D341Med (cell line): ENCODE measurements at places on chromosomes 13 and 19.

DNA sequence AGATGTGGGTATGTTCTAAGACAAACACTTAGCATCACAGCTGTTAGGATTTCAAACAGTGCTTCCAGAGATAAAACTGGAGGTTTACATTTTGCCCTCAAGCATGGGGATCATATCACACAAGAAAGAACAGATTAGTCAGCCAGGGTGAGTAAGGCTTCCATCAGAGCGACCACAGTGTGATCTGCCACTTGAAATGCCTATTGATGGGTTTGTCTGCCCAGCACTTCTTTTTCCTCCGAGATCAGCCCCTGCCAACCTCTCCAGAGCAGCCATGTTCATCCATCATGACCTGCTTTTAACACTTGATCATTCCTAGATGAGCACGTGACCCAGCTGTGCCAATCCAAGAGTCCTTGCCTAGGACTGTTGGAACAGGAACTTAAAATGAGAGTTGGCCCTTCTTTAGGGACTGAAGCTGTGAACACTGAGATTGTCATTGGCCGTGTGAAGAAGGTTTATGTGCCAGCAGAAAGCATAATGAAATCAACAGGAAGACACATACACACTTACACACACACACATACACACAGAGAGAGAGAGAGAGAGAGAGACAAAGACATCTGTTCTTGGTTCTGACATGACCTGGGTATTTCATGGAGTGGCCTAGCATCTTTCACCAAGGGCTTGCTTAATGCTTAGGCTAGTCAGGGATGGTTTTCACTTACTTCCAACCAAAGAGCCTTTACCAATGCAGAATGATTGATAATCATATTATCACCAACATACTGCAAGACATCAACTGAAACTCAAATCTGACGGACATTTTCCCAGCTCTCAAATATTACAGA is 5.2 kb upstream of the CEBPG start:
- no peak for DNase-seq

DNA sequence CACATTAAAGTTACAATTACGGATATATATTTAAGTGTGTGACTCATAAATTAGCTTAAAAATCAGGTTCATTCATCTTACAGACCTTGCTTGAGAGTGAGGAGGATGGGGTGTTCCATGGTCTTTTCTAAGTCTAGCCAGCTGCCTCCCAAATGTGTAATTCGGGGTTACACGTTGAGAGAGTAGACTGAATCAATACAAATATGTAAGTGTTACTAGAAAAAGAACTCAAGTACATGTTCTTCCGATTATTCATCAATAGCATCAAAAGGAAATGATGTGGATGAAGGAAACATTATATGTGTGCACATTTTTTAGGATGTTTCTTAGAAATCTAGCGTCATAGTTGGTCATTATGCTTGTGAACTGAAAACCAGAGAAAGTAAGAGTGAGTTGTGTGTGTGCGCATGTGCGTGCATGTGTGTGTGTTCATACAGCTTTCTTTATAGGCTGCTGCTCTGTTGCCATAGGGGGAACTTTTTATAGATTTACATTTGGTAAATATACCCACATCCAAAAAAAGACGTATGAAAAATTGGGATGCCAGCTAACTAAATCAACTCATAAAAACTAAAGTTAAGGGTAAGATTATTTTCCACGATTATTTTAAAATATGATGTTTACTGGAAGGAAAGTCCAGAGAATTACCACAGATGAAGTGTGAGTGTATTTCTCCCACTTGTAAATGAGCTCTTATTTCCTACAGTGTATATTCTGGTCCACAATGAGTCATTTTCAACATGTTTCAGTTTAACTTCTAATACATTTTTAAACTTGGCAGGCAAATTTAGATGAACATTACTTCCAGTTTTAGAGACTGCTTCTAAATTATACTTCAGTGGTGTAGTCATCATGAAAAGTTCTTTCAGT is 82.4 kb downstream of the PIBF1 start:
- no peak for DNase-seq

DNA sequence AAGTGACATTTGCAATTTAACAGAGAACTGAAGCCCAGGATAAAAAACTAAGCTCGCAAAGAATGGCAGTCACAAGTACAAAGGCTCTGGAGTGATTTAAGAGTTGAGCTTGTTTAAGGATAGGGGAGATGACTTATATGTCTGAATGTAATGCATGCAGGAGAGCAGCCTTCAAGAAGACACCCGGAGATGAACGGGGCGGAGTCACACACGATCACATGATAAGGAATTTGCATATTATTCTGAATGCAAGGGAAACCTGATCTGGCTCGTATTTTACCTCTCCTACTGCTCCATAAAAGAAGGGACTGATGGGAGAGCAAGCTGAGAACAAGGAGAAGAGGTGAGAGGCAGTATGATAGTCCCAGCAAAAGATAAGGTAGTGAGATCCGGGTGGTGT is 12.9 kb downstream of the TBC1D4 start:
- no peak for DNase-seq

DNA sequence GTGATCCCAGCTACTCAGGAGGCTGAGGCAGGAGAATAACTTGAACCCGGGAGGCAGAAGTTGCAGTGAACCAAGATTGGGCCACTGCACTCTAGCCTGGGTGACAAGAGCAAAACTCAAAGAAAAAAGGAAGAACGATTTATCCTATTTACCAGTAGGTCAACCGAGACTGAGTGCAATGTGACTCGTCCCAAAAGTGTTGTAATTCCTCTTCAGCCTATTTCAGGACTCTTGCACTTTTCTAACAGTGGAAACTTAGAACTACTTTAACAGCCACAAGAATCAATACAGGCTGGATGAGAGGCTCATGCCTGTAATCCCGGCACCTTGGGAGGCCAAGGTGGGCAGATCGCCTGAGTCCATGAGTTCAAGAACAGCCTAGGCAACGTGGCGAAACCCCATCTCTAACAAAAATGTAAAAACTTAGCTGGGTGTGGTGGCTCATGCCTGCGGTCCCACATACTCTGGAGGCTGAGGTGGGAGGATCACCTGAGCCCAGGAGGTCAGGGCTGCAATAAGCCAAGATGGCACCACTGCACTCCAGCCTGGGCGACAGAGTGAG is 4.3 kb upstream of the NR1H2 start:
- no peak for DNase-seq

DNA sequence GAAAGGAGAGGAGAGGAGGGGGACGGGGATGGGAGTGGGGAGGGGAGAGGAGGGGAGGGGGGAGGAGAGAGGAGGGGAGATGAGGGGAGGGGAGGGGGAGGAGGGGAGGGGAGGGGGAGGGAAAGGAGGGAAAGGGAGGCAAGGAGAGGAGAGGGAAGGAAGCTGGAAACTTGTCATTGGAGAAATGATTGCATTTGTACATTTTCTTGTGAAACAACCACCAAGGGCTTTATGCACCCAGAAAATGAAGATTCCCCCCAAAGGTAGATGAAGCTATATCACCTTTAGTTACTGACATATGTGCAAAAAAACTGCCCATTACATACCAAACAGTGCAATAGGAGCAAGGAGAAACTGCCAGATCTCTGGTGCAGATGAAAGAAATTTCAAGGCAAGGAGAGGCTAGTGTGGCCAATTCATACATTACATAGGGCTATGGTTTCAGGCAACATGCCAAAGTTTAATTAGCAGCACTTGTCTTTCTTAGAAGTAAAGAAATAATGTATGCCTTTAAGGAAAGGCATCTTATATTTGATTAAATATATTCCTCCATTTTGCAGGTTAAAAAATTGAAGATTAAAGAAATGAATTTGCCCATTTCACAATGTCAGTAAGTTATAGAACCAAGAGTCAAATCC is 49.5 kb upstream of the STK24 start:
- no peak for DNase-seq

DNA sequence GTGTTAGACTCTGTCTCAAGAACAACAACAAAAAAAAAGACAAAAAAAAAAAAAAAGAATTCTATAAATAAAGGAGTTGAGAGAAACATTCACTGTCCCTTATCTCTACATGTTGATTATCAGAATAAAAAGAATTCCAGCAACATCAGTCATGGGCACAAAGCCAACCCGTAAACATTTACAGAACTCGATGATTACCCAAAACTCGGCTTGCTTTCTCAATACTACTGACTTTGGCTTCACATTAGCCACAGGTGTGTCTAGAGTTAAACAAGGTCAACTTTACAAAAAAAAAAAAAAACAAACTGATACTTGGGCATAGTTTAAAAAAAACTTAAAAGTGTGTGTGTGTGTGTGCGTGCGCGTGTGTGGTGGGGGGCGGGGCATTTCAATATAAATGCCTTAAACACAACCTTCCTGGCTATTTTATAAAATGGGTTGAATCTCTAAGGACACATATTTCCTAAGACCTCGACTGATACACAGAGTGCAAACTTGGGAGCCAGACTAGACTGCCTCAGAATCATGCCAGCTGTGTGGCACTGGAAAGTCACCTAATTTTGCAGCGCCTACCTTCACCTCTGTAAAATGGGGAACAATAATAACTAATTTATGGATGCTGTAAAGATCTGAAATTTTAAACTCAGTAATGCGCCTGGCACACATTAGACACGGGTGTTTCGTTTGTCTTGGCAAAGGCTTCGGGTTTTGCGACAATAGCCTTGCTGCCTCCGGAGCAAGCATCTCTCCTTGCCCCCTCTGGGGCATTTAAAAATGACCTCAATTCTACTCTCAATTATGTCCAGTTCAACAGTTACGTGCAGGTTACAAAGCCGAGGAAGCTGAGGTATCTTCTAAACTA is 922 bp downstream of the EBPL start:
- peak; percentile 49 for DNase-seq

- DNase-seq, result no peak
Observed at GRCh38 chr19:42148266-42148665, 16.0 kb upstream of the POU2F2 start.

- DNase-seq, result peak; percentile 44
Observed at GRCh38 chr19:45424191-45425058, 708 bp upstream of the ERCC1 start.

- no peak for DNase-seq
Observed at GRCh38 chr13:75507027-75508001, 25.3 kb upstream of the TBC1D4 start.

DNA sequence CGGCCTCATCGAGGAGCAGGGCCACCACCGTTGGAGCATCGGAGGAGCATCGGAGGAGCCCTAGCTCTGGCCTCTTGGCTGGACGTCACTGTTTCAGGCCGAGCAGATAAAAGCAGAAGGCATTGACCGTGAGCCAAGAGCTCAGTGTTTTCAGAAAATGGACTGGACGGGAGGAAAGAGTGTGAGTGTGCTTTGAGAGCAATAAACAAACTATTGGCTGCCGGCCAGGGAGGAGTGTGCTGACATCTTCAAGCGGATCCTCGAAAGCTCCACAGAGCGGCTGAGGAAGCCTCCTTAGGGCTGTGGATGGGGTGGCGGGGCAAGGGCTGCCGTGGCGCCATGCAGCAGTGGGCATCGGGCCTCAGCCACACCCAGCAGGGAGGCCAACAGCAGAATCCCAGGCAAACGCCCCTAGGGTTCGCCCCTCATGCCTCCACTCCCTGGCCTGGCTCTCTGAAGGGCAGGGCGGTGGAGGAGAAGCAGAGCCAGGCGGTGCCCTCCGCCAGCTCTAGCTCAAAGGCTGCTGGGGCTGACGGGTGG is 41.8 kb downstream of the IRS2 start:
- DNase-seq, result no peak

- DNase-seq, result no peak
Observed at GRCh38 chr19:19613506-19613905, 5.0 kb downstream of the PBX4 start.

DNA sequence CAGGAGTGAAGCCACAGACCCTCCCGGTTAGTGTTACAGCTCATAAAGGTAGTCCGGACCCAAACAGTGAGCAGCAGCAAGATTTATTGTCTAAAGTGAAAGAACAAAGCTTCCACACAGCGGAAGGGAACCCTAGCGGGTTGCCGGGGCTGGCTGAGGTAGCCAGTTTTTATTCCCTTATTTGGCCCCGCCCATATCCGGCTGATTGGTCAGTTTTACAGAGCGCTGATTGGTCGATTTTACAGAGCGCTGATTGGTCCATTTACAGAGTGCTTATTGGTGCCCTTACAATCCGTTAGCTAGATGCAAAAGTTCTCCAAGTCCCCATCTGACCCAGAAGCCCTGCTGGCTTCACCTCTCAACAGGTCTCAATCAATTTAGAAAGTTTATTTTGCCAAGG is 126.0 kb upstream of the RFC3 start:
- DNase-seq, result no peak

- DNase-seq, result no peak
Observed at GRCh38 chr13:46192412-46192811, 10.4 kb upstream of the LCP1 start.

DNA sequence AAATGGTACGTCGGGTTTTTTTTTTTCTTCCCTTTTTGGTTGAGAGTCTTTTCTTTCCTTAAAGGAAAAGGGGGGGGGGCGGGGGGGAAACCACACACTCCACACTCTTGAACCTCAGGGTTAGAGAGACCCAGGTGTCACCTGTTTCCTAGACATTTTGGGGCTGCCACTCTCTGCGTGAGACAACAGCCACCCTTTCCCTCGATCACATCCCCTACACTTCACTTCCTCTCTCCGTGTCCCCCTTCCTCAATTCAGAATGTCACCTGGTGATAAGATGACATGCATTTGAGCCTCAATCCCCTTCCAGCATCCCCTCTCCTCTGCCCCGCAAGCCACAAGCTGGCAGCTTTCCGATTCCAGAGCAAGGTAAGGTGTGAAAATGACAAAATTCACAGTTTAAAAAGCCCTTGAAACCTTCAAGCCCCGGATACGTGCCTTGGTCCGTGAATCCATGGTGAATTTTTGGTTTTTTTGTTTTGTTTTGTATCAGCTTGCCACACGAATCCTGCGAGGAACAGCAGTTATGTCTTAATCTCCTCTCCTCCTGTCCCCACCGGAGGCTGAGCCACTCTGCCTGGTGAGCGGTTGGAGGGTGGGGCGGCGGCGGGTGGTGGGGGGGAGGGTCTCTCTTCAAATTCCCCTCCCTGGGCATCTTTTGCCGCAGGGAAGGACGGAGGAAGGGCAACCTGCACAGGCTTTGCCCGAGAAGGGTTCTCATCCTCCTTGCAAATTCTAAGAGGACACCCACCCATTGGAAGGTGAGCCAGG is 4.2 kb downstream of the PTPRS start:
- DNase-seq, result peak; percentile 60

GRCh38 chr13:61156753-61157152 is 258.9 kb downstream of the PCDH20 start:
- no peak for DNase-seq

DNA sequence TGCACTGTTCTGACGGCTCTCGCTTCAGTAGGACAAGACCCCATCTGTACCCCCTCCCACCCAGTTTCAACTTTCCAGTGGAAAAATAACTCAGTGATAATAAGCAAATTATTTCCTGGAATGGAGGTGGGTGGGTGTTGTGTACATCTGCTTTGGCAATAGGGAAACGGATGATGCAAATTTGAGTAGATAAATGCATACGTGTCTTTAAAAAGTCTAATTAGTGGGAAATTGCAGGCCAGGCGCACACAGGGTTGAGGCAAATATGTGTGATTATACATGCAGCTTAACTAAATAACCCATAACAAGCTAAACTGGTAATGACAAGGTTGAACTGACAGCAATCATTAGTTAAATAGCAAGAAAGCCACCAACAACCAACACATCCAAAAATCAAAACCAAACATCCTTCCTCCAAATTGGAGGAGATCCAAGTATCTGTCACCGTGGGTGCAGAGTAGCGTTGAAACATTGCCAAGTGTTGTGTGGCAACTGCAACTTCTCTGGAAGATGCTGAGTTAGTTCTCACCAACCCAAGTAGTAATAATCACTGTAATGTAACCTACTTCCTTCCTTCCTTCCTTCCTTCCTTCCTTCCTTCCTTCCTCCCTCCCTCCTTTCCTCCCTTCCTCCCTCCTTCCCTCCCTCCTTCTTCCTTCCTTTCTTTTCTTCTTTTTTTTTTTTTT is 54.6 kb downstream of the TRPM4 start:
- no peak for DNase-seq
